Iris pigment epithelial cell (primary cell): ENCODE measurements at places on chromosomes 11 and 22.

GRCh38 chr22:23220485-23221350 lies 40.4 kb downstream of the BCR start:
- peak; percentile 77 for DNase-seq

- DNase-seq: peak; percentile 28
These were observed 108.4 kb downstream of the BLID start for GRCh38 chr11:122007601-122008071.

GRCh38 chr11:72326151-72326848 lies 82.3 kb upstream of the PHOX2A start:
- peak; percentile 85 for DNase-seq

GRCh38 chr11:57323167-57323854 lies 1.4 kb downstream of the TNKS1BP1 start:
- DNase-seq: peak; percentile 55

DNA sequence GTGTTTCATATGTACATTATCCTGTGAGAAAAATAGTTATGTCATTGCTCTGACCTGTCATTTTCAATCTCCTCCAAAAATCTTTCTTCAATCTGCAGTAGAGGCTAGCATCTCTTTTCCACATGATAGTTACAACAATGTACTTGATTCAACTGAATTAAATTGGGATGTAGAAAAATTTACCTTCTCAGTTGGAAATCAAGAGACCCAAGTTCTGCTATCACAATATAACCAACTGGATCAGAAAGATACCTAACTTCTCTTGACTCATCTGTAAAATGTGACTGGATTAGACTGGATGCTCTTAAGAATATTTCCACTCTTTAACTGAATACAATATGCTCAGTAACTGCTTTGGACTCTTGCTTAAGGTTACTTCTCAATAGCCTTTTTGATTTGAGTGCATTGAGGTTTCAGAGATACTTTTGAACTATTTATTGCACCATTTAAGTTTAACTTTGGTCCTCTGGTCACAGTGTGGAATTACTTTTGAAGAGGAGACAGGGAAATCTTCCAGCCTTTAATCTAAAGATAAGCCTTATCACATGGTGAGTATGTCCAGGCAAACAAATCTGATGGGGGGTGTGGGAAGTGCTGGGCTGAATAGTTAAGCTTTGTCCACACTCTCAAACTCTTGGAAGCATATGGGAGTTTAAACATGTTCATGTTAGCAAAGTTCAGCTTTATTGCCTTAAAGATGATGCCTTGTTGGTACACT lies 82.3 kb downstream of the YAP1 start:
- no peak for DNase-seq

GRCh38 chr11:67280788-67281551 lies 8.1 kb upstream of the ANKRD13D start:
- no peak for DNase-seq
